GM12892 (cell line): ENCODE measurements at places on chromosomes 3 and 15.

DNA sequence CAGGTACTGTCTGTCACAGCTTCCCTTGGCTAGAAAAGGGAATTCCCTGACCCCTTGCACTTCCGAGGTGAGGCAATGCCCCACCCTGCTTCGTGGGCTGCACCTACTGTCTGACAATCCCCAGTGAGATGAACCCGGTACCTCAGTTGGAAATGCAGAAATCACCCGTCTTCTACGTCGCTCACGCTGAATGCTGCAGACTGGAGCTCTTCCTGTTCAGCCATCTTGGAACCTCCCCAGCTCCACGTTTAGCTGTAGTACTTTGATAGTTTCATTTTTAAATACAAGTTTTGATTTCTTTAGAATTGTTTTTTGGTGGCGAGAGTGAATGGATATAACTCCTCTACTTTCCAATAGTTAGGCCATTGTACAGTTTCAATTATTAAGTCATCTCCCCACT is 17.8 kb upstream of the HDGFL3 start:
- no peak for DNase-seq

- DNase-seq, result no peak
Observed at GRCh38 chr3:31699309-31699953, 166.7 kb downstream of the STT3B start.

GRCh38 chr3:159139326-159139725 is 337.5 kb downstream of the MFSD1 start:
- DNase-seq, result no peak

GRCh38 chr3:14773691-14774128 is 45.1 kb upstream of the FGD5 start:
- DNase-seq, result no peak

DNA sequence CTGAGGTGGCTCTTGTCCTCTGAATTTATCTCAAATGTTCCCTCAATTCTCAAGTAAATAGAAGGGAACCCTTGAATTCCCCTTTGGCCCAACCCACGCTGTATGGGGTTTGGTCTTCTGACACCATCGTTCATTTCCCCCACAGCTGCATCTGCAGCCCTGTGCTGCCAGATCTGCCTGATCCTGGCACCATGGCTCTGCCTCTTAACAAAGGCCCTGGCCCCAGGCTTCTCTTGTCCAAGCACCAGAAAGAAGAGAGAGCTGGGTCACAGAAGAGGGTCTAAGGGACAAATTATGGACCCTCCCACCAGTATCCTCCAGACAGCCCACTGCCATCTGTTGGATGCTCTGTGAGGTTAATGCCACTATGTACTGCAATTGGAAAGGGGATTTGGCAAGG is 1.8 kb downstream of the MAP1A start:
- no peak for DNase-seq

DNA sequence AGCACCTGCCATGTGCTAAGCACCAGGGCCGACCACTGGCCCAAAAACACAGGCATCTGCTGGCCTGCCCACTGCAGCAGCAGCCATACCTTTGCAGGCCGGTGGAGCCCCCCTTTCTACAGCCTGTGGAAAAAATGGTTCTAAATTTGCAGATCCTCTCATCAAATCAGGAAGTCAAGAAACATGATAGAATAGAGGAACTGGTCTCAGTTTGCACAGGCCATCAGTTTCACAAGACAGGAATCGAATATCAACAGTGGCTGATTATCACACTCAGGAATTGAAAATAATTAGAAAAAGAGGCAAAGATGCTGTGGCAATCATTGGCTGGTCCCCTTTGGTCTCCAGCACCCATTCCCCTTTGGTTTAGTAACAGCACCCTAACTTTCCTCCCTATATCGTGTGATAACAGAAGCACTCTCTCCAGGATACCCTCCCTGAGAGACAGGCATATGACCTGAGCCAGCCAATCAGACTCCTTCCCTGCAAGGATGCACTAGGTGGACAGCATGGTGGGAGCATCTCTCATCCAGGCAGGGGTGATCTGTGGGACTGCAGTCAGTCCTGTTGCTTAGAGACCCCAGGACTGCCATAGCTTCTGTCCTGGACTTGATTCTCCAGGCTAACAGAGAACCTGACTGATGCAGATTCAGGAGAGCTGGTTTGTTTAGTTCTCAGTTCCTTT is 3.5 kb upstream of the PAK6 start:
- no peak for DNase-seq

DNA sequence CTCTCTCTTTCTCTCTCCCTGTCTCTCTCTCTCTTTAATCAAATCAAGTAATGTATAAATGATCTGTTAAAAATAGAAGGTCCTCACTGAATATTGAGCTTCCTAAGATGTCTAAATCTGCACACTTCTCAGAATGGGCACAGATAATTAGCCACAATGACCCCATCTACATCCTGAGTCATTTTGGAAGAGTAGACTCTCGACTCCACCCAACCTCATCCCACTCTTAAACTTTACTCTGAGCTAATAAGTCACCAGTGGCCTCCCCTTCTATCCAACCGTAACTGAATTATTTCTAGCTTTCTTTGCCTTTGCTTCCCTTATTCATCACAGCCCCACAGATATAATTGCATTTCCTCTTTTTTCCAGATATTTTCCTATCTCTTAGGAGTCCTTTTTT is 326.5 kb upstream of the ZNF717 start:
- DNase-seq, result no peak

- DNase-seq, result no peak
Observed at GRCh38 chr15:86267892-86268291, 188.2 kb downstream of the AGBL1 start.

- DNase-seq, result no peak
Observed at GRCh38 chr3:195438371-195438770, 4.4 kb downstream of the ACAP2 start.

GRCh38 chr15:70892912-70893560 is 410 bp downstream of the LRRC49 start:
- no peak for DNase-seq

DNA sequence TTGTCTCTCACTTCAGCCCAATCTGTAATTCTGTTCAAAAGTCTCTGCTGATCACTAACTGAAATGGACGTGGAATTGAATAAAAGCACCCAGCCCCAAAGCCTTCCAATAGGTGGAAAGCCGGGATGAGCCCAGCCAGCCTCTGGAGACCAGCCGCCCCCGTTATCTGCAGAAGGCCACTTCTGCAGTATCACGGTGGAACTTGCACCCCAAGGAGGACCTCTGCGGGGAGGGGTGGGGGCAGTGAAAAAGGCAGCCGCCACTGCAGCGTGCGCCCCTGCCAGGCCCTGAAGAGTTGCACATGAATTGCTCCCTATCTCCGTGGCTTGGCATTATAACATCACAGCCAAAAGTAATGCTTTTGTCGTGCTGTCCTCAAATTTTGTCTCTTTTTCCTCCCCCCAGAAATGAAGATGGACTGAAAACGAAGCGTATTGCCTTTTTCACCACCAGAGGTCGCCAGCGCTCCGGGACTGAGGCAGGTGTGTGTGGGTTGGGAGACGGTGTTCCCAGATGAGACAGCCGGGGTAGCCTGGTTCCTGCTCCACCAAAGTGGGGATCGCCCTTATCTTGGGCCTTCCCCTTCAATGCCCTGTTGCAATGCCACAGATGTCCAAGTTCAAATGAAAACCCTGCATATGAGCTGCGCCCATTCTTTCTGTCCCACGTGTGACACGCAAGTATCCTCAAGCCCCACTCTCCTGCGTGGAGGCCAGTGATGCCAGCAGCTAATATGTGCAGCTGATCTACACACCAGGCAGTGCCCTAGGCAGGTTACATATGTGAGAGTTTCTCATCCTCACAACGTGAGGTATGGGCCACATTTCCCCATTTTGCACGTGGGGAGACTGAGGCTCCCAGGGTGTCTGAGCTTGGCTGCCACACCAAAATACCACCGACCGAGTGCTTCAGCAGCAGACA is 96.0 kb downstream of the LRRK1 start:
- peak; percentile 64 for DNase-seq

GRCh38 chr3:152264378-152264777 is 4.4 kb upstream of the MBNL1 start:
- DNase-seq, result no peak

- DNase-seq, result no peak
Observed at GRCh38 chr3:148880681-148881080, 15.6 kb downstream of the CPA3 start.

DNA sequence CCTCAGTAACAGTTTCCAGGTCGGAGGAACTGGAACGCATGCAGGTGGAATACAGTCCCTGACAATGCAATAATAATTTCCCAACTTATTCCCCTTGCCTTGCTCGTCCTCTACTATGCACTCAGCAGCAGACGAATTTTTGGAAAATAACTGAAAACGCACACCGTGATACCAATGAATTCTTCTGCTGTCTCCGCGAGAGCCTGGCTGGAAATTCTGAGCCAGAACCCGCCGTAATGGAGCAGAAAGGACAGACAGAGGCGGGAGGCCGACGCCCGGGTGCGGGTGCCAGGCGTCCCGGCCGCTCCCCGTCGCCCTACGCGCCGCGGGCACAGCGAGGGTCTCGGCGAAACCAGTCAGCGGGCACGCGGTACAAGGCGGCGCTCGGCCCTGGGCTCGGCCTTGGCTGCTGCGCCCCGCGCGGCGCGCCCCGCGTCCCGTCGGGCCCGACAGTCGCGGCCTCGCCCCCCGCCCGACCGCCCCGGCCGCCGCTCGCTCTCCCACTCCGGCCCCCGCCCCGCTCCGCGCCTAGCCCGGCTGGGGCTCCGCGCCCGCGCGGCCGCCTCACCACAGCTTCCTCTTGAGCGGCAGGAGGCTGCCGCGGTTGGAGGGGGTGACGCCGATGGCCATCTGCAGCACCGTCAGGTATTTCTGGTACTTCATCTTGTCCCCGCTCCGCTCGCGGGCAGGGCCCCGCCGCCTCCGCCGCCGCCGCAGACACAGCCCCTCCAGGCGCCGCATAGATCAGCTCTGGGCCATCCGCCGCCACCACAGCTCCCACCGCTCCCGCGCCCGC is 114.5 kb upstream of the GOLGA8J start:
- no peak for DNase-seq

DNA sequence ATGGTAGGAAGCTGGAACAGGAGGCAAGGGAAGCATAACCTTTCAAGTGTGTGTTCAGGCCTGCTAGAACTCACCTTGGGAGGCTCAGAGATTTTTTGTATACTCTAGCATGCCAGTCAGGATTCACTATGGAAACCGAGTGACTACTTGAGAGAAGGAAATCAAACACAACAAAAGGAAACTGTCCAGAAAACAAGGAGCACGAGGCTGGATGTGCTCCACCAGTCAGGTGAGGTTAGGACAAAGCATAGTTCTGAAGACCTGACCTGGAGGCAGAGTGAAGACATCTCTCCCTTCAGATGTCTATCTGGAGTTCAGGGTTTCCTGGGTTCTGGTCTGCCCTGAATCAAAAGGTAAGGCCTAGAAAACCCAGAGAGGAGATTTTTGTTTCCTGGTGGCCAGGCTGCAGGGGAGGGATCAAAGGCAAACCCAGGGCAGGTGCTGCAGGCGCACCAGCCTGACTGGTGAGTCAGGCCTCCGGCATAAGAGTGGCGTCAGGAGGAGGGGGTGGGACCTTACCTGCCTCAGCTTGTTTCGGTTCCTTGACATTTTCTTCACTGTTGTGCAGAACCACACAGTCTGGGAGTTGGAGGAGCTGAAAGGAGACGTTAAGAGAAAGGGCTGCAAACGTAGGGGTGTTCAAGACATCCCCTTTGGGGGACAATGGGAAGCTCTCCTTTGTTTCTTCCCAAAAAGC is 52.2 kb upstream of the OSBPL11 start:
- no peak for DNase-seq

DNA sequence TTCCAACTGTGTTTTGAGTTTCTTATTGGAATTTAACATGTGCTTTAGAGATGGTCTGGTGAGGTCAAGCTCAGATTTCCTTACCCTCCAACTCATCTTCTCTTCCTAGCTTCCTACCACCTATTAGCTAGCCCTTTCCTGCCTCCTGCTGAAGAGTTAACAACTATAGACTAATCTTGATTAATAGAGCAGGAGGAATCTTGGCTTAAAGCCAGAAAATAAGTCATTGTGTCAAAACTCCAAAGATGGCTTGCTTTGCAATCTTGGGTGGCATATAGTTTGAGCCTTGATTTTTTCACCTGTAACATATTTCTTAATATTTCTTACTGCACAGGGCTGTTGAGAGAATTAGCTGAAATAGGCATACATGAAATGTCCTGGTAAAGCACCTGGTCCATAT is 27.3 kb downstream of the BCL2L10 start:
- DNase-seq, result no peak

DNA sequence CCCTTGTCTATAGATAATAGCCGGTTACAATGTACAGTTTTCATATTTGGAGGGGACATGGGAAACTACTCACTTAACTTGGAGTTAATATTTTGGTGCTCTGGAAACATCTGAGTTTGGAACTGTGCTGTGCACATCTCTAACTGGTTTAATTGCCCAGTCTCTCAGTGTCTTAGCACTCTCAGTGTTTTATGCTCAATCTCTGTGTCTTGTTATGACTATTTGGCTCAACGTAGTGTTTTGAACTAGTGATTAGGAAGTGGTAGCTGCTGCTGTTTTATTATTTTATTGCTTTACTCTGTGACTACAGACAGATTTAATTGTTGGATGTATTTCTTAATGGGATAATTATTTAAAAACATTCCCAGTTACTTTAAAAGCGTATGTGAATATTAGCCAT is 17.0 kb downstream of the FNDC3B start:
- DNase-seq, result no peak

GRCh38 chr15:44710236-44711095 is 657 bp downstream of the PATL2 start:
- DNase-seq, result no peak

DNA sequence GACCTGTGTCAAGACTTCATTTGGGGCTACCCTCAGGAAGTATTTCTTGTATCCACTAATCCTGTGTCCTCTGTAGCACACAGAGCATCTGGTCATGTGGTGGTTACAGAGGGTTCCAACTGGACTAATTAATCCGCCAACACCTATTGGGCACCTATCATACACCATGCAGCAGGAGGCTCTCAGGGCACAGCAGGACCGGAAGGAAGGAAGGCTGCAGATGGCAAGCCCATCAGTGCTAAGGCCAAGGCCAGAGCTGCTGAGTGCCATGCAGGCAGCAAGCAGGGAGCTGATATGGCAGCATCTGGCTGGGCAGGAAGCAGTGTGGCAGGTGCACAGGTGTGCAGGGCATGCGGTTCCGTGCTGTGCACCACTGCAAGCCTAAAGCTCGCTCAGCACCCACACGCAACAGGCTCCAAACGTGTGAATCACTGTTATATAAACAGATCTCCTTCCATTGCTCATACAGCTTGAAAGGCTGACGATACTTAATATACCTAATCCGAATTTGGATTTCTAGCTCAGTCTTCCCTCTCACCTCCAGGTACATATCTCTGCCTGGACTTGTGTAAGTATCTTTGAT is 64.4 kb upstream of the SNRPA1 start:
- no peak for DNase-seq

- no peak for DNase-seq
Observed at GRCh38 chr3:13078163-13078905, 5.1 kb upstream of the IQSEC1 start.

- DNase-seq, result peak; percentile 47
Observed at GRCh38 chr15:68650901-68651709, 72.3 kb downstream of the CORO2B start.

- no peak for DNase-seq
Observed at GRCh38 chr3:48572517-48572916, 8.9 kb upstream of the UCN2 start.

DNA sequence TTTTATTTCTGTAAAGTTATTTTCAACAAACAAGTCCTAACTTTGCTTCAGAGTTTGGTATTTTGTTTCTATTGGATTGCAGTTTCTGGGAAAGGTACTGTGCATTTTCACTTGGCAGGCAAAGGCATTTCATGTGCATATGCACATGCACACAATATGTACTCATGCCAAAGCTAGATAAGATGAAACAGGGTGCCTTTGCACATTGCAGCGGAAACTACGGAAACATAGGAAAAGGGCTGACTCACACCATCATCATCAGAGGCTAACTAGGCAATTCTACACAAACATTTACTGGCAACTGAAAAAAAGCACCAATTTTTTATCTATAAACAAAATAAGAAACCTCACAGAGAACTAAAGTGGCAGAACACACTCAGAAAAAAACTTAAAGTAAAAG is 550.6 kb upstream of the NECTIN3 start:
- DNase-seq, result no peak
